ENCODE measurements at places on chromosomes 4 and X.

DNA sequence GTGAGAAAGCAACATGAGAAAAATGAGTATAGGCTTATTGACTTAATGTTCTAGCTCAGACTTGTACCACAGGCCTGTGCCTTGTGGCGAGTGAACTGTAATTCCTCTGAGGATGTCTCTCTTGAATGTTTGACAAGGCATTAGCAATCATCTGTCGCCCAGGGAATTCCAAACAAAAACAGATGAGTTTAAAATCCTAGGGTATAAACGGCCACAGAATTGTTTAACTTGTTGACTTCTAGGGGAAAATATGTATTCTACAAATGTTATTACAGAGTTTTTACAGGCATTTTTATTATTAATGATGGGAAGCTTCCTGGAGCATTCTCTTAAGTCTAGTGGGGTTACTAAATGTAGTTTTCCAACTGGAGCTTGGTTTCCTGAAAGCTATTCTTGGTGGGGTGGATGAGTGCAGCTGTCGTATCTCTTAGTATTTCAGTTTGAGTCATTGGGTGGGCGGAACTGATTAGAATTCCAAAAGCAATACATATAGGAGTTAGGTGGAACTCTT lies 40.6 kb downstream of the ARHGAP10 start:
- DNase-seq: no peak

DNA sequence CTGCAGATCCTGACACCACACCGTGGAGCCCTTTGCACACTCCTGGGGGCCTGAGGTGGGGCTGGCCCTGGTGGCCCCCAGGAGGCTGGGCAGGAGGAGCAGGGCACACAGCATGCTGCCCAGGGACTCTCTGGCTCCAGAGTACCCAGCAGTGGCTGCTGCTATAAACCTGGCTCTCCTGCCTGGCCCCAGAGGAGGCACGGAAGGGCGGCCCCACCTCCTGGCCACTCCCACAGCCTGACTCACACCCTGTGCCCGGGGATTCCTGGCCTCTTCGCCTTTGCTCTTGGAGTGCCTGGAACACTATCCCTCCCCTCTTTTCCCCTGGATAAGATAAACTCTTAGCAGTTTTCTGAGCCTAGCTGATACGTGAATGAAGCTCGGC lies at the start of gene PSAPL1:
Gene PSAPL1, minus strand, starts transcription at position 165 of the 385 bp plus-strand sequence. Its CDS starts 51 bp downstream, at position 114.
- no peak for DNase-seq

DNA sequence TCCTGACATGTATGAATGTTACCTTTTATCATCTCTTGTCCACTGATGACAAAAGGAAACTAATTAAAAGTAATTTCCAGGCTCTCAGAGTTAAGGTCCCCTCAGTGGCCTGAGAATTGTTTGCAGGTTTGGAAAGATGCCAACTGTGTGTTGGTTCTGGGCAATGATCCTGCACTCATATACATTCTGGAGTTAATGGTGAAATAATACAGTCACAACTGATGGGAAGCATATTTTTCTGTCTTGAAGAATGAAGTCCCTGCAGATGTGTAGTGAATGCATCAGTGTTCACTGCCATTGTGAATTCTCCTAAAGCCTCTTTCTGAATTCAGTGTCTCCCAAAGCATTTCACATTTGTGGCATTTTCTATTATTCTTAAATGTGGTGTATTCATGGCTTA lies 238.1 kb upstream of the PPP1R2C start:
- DNase-seq: no peak

GRCh38 chr4:10295301-10295700 lies 161.9 kb downstream of the ZNF518B start:
- no peak for DNase-seq

GRCh38 chr4:123606946-123607542 lies 210.4 kb downstream of the SPRY1 start:
- DNase-seq: peak; percentile 50

DNA sequence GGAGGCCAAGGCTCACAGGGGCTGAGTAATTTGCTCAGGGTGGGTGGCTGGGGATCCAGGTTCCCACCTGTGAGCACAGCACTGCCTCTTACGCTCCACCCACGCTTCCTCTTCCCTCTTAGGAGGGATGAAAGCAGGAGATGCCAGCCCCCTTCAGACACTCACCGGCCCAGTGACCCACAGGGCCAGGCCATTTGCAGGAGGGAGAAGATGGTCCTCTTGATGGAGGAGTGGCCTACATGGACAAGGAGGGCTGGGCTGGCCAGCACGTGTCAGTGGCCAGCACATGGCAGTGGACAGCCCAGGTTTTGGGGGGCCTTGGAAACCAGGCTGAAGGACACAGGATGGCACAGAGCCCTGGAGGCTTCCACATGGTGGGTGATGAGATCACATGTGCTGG lies 108.1 kb upstream of the PSAPL1 start:
- DNase-seq: no peak
